Neural crest cell (in vitro differentiated cells): ENCODE measurements at places on chromosomes 12 and 14. TPM values are rescaled to one million over a fixed set of nuclear protein-coding genes. Genes with fewer than 3 reads are reported as not detected.

- H3K36me3 ChIP-seq: peaks cover 2% of the 10 kb centered on the region
- DNase-seq: no peak
- H3K27ac ChIP-seq: no peak overlapping the region
- H3K4me3 ChIP-seq: peak overlapping the region; percentile 73
- H3K4me1 ChIP-seq: peaks cover 32% of the 10 kb centered on the region
Observed at GRCh38 chr14:24297190-24297964, 2.2 kb downstream of the DHRS1 start.

GRCh38 chr12:74945771-74946198 is 263.9 kb downstream of the KCNC2 start:
- no peak for DNase-seq
- H3K4me1 ChIP-seq: no peaks in the 10 kb centered on the region
- H3K36me3 ChIP-seq: no peaks in the 10 kb centered on the region
- H3K27ac ChIP-seq: no peak overlapping the region
- H3K4me3 ChIP-seq: no peak overlapping the region

DNA sequence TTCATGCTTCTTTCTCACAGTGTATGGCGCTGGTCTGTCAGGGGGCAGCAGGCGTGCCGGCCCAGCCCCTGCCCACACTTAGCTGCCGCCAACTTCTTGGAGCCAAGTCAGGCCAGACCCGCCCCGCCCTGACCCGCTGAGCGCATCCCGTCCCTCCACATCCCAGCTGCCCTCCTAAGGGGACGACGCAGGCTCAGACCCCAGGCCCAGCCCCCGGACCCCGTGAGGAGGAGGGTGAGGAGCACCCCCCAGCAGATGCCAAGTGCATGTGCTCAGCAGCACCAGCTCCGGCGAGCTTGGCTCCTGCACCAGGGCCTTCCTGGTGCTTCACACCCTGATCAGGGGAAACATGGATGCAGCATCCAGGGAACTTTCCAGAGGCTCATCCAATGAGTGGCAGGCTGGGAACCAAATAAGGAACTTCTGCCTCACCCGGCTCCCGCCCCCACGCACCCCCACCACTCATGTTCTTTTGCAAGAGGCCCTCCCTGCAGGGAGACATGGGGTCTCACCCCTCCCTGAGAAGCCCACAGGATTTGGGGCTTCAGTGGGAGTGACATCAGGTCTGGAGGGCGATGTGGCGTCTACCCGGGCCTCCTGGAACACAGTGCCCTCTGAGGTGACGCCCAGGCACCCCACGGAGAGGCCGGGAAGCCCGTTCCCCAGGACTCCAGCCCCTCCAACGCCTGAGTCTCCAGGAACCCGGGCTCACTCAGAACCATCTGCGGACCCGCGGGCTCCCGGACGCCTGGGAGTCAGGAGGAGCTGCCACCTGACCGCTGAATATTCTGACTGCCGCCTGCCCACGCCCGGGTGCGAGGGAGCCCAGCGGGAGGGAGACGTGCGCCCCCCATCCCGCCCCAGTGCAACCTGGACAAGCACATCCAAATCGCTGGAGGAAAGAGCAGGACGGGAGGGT is 70.0 kb upstream of the GALNT9 start:
- H3K27me3 ChIP-seq: peaks cover 65% of the 10 kb centered on the region
- H3K4me1 ChIP-seq: no peaks in the 10 kb centered on the region
- DNase-seq: no peak
- H3K4me3 ChIP-seq: no peak overlapping the region
- no peak overlapping the region for H3K27ac ChIP-seq

DNA sequence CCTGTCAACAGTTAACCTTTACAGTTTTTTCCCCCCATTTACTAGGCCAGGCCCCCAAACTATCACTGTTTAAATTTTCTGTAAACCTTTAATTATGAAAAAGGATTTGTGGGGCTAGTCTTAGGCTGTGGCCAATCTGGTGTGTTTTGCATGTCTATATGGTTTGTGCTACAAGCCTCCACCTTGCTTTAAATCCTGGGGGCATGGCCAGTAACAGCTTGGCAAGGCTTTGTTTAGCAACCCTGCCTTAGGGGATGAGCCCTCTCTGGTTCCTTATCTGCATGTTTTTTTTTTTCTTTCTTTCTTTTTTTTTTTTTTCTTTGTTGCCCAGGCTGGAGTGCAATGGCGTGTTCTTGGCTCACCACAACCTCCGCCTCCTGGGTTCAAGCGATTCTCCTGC is 102.7 kb downstream of the KCNMB4 start:
- DNase-seq: no peak
- peaks cover 7% of the 10 kb centered on the region for H3K36me3 ChIP-seq
- H3K27ac ChIP-seq: no peak overlapping the region

- no peaks in the 10 kb centered on the region for H3K36me3 ChIP-seq
- no peak overlapping the region for H3K27ac ChIP-seq
- DNase-seq: no peak
- no peaks in the 10 kb centered on the region for H3K27me3 ChIP-seq
Observed at GRCh38 chr12:27828196-27828595, 48.2 kb upstream of the MANSC4 start.

DNA sequence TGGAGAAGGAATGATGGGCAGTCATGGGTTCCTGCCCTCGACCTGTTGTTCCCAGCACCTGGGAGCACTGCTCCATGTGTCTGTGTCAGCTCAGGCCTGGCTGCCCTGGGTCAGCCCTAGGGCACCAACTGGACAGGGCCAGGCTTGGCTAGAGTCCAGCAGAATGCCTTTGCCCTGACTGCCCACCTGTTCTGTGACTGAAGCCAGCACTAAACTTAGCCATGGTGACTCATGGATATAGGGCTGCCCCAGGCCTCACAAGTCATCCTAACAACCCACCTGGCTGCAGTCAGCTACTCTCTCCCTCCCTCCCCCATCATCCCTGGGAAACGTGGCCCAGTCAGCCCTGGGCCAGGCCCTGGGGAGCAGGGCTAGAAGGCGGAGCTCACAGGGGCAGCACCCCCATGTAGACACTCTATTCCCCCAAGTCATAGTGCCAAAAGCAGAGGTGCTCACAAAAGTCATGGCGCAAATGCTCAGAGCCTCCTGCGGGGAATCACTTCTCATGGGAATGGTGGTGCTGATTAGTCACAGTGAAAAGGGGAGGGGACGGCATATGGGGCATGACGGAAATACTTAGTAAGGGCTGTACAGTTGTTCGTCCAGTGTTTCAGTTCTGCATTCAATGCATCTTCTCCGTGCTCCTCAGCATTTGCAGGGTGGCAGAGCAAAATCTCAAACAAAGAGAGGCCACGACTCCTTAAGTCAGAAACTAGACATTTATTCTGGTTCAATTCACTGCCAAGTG is 52.0 kb upstream of the NTF3 start:
- H3K4me3 ChIP-seq: no peak overlapping the region
- H3K27ac ChIP-seq: no peak overlapping the region
- DNase-seq: no peak
- H3K4me1 ChIP-seq: no peaks in the 10 kb centered on the region
- H3K36me3 ChIP-seq: no peaks in the 10 kb centered on the region

- no peak overlapping the region for H3K27ac ChIP-seq
- H3K27me3 ChIP-seq: peaks cover 5% of the 10 kb centered on the region
- no peak for DNase-seq
- H3K4me3 ChIP-seq: no peak overlapping the region
Observed at GRCh38 chr12:107598906-107599305, 86.7 kb upstream of the PWP1 start.

DNA sequence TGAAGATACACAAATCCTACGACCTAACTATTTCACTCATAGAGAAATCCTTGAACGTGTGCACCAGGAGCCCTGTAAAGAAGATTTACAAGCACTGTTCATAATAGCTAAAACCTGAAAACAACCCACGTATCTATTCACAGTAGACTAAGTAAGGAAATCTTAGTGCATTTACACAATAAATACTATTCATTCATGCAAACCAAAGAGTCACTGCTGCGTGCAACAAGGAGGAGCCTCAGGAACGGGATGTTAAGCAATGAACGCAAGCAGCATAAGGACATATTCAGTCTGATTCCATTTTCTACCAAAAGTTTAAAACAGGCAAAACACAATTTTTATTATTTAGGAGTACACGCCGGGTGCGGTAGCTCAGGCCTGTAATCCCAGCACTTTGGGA is 176.6 kb downstream of the TTC7B start:
- no peaks in the 10 kb centered on the region for H3K27me3 ChIP-seq
- H3K36me3 ChIP-seq: peaks cover 10% of the 10 kb centered on the region
- peaks cover 52% of the 10 kb centered on the region for H3K4me1 ChIP-seq
- DNase-seq: no peak
- H3K4me3 ChIP-seq: no peak overlapping the region
- H3K27ac ChIP-seq: peak overlapping the region; percentile 4

GRCh38 chr12:84691266-84691665 is 221.3 kb downstream of the SLC6A15 start:
- no peaks in the 10 kb centered on the region for H3K4me1 ChIP-seq
- H3K4me3 ChIP-seq: no peak overlapping the region
- H3K27ac ChIP-seq: no peak overlapping the region
- H3K36me3 ChIP-seq: no peaks in the 10 kb centered on the region

GRCh38 chr12:95396849-95397468 is 77.0 kb upstream of the METAP2 start:
- peaks cover 32% of the 10 kb centered on the region for H3K27me3 ChIP-seq
- H3K27ac ChIP-seq: no peak overlapping the region
- H3K4me1 ChIP-seq: no peaks in the 10 kb centered on the region
- DNase-seq: no peak
- no peak overlapping the region for H3K4me3 ChIP-seq
- peaks cover 4% of the 10 kb centered on the region for H3K36me3 ChIP-seq

DNA sequence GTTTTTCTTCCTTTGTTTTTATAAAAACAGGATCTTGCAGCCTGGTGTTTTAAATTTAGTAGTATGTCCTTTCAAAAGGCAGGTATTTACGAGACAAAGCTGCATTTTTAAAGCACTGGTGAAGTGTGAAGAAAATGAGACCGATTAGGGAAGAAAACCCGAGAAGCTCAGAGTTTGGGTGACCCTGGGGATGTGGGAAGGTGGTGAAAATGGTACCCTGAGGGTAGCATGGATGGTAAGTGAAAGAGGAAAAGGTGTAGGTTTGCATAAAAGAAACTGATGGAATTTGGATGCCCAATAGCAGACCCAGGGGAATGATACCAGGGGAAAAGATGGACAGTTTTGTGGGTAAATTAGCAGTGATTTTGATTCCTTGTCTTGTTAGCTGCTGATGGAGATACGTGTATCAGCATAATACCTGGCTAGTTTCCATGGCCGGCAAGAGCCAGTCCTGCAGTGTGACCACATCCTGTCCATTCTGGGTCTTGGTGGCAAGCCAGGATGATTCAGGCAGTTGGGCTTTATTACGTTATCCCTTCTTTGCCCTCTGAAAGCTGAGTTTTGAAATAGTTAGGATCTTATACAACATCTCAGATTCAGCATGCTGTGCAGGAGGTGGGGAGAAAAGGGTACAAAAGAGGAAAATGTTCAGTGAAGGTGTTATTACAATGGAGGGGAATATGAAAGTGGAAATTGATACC is 8.9 kb downstream of the BICD1 start:
- no peak for DNase-seq
- H3K36me3 ChIP-seq: peaks cover 14% of the 10 kb centered on the region
- H3K27me3 ChIP-seq: no peaks in the 10 kb centered on the region
- no peak overlapping the region for H3K4me3 ChIP-seq

DNA sequence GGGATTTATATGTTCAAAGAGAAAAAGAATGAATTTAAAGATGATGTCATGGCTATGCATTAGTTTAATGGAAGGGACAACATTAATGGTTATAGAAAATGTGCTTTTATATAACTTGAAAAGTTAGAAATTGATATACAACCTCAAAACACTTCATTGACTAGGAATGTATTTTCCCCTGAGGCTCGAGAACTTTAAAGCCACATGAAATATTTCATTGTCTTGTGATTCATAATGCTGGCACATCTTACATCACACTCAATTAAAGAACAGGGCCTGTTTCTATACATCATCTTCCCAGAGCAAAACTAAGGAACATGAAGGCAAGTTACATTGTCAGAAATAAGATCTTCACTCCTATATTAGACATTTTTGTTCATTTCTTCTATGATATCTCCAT is 35.2 kb upstream of the PAWR start:
- H3K4me1 ChIP-seq: no peaks in the 10 kb centered on the region
- H3K36me3 ChIP-seq: peaks cover 2% of the 10 kb centered on the region
- no peak for DNase-seq
- no peak overlapping the region for H3K27ac ChIP-seq

- H3K27ac ChIP-seq: no peak overlapping the region
- H3K36me3 ChIP-seq: no peaks in the 10 kb centered on the region
- no peaks in the 10 kb centered on the region for H3K27me3 ChIP-seq
- no peak for DNase-seq
Observed at GRCh38 chr12:77218278-77218677, 152.9 kb upstream of the E2F7 start.

DNA sequence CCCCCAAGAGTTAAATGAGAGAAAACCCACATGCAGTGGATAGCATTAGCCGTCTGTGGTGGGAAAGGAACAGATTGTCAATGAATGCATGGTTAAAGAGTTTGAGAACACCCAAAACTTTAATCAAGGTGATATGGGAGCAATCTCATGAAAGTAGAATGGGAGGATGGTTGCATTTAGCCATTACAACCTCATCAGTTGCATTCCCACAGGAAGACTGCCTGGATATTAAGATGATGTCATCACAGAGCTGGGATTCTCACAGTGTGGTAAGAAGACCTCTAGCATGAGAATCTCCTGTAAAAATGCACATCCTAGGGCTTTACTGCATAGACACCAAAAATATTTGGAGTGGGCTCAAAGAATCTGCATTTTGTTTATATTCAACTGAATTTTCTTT is 284.9 kb downstream of the RGS6 start:
- H3K27ac ChIP-seq: no peak overlapping the region
- H3K4me1 ChIP-seq: peaks cover 6% of the 10 kb centered on the region
- no peak overlapping the region for H3K4me3 ChIP-seq
- no peaks in the 10 kb centered on the region for H3K36me3 ChIP-seq
- no peaks in the 10 kb centered on the region for H3K27me3 ChIP-seq
- no peak for DNase-seq

DNA sequence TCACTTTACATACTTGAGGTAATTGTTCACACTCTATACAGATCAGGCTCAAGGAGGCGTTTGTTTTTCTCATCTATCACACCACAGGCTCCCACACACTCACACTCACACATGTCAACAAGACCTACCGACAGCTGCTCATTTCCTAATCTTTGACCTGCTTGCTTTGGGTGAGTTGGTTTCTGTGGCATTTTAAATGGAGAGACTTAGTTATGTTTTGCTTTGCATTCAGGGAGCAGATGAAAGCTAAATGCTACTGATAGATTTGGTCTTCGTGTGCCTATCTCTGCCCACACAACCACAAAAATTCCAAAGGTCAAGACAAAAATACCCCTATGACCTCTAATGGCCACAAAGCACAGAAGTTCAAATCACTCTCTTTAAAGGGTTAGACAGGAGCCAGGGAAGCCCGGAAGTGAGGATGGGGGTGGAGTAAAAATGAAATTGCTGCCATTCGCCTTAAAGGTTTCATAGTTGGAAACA is 203.5 kb upstream of the G2E3 start:
- H3K4me3 ChIP-seq: no peak overlapping the region
- H3K27me3 ChIP-seq: peaks cover under 1% of the 10 kb centered on the region
- no peaks in the 10 kb centered on the region for H3K36me3 ChIP-seq
- peaks cover 16% of the 10 kb centered on the region for H3K4me1 ChIP-seq
- H3K27ac ChIP-seq: no peak overlapping the region

The LRTM2 gene
- 0.19 TPM in 1 of 2 replicates, not detected in the other for total RNA-seq

The PCED1B gene
- 0.47 and 0.75 TPM in 2 replicates for total RNA-seq

The ARG2 gene
- 19.1 and 22.2 TPM in 2 replicates for total RNA-seq

The OTOGL gene
- total RNA-seq: 0.12 and 0.18 TPM in 2 replicates

The PPP1R36 gene
- 0.33 and 1.1 TPM in 2 replicates for total RNA-seq

The ESR2 gene
- 0.20 and 0.33 TPM in 2 replicates for total RNA-seq

The ERBB3 gene
- 144 and 152 TPM in 2 replicates for total RNA-seq
